Activated CD4-positive, alpha-beta memory T cell treated with anti-CD3 and anti-CD28 coated beads for 36 hours (primary cell): ENCODE measurements at places on chromosomes 16 and 17. TPM values are rescaled to one million over a fixed set of nuclear protein-coding genes. Genes with fewer than 3 reads are reported as not detected.

ATP6V0D1 gene
- 25.0 TPM for total RNA-seq

HYDIN gene
- total RNA-seq = not detected

CCL1 gene
- total RNA-seq = 0.44 TPM

NLGN2 gene
- 9.9 TPM for total RNA-seq

ALOX12B gene
- total RNA-seq = 2.3 TPM

- H3K27ac ChIP-seq = no peak overlapping the region
- DNase-seq = no peak
- H3K4me3 ChIP-seq = no peak overlapping the region
- no peaks in the 10 kb centered on the region for H3K4me1 ChIP-seq
Measured at GRCh38 chr16:50909831-50910735, 168.2 kb downstream of the CYLD start.

DNA sequence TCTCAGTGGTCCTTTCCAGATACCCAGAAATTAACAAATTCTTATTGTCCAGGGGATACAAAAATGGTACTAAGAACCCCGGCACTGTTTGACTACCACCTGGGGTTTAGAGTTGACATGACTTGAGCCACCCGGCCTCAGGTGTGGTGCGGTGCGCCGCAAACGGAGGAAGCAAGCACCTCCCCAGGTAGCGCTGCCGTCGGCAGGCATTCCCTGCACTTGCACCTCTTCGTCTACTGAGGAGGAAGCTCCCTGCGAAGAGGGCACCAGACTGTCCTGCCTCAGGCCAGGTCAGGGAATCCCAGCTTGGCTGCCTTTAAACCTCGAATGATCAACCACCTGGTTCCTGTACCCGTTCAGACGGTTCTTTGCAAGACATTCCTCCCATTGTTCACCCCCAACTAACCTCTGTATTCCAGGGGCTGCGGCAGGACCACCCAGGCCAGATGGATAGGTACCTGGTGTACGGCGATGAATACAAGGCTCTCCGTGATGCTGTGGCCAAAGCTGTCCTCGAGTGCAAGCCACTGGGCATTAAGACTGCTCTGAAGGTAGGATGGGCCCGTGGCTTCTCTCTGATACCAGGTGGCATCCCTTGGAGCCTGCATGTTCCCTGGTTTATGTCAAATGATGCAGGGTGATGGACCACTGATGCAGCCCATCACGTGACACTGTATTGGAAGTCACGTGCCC lies 40.8 kb upstream of the ENDOV start:
- DNase-seq = no peak
- H3K27me3 ChIP-seq = no peaks in the 10 kb centered on the region
- H3K27ac ChIP-seq = peak overlapping the region; percentile 28

GRCh38 chr17:82372249-82373071 lies 895 bp downstream of the UTS2R start:
- peaks cover 18% of the 10 kb centered on the region for H3K4me1 ChIP-seq
- no peak overlapping the region for H3K4me3 ChIP-seq
- peaks cover 46% of the 10 kb centered on the region for H3K27me3 ChIP-seq
- H3K36me3 ChIP-seq = no peaks in the 10 kb centered on the region

DNA sequence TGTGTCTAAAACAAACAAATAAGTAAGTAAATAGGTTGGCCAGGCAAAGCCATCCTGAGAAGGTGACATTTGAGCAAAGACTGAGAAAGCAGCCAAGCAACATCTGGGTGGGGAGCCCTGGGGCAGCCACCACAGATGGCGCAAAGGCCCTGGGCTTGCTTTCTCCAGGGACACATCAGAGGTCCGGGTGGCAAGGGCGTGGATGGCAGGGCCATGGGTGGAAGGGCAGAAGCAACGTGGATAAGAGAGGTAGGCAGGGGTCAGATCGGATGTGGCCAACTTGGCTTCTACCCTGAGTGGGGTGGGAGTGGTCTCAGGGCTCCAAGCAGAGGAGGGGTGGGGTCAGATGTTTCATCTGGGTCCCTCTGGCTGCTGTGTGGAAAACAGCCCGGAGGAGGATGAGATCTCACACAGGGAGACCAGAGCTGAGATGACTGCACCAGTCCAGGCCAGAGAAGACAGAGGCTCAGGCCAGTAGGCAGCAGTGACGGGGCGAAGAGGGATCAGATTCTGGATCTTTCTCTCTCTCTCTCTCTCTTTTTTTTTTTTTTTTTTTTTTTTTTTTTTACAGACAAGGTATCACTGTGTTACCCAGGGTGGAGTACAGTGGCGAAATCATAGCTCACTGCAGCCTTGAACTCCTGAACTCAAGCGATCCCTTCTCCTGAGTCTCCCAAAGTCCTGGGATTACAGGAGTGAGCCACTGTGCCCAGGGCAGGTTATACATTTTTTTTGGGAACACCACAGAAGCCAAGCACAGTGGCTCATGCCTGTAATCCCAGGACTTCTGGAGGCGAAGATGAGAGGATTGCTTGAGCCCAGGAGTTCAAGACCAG lies 6.1 kb upstream of the SPN start:
- H3K4me3 ChIP-seq = no peak overlapping the region
- no peak for DNase-seq
- H3K4me1 ChIP-seq = peaks cover 24% of the 10 kb centered on the region
- no peak overlapping the region for H3K27ac ChIP-seq

DNA sequence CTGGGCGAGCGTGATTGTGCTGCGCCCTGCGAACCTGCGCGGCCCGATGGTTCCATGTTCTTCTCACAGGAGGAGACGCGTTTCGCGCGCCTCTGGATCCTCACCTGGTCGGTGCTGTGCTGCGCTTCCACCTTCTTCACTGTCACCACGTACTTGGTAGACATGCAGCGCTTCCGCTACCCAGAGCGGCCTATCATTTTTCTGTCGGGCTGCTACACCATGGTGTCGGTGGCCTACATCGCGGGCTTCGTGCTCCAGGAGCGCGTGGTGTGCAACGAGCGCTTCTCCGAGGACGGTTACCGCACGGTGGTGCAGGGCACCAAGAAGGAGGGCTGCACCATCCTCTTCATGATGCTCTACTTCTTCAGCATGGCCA lies 1.0 kb downstream of the FZD2 start:
- peaks cover 66% of the 10 kb centered on the region for H3K27me3 ChIP-seq
- H3K4me1 ChIP-seq = peaks cover 25% of the 10 kb centered on the region
- no peak for DNase-seq
- H3K36me3 ChIP-seq = peaks cover 2% of the 10 kb centered on the region
- H3K4me3 ChIP-seq = peak overlapping the region; percentile 21

DNA sequence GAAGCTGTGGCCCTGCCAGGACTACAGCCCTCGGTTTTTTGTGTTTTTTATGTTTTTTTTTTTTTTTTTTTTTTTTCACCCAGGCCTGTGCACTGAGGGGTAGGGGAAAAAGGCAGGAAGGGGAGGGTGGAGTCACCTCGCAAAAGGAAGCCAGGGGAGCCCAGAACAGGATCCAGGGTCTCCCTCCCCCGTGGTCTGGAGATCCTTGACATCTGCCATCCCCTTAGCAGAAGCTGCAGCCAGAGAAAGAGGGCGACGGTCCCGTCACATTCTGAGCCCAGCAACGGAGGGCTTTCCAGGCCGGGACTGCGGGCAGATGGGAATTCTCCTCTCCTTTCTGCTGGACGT lies 29.1 kb upstream of the PHOSPHO1 start:
- peaks cover 1% of the 10 kb centered on the region for H3K27me3 ChIP-seq
- peak overlapping the region; percentile 77 for H3K4me3 ChIP-seq
- H3K4me1 ChIP-seq = peaks cover 9% of the 10 kb centered on the region
- H3K27ac ChIP-seq = no peak overlapping the region
- no peaks in the 10 kb centered on the region for H3K36me3 ChIP-seq
